Activated CD4-positive, alpha-beta T cell treated with anti-CD3 and anti-CD28 coated beads, Interleukin-2, amount 50 U/mL, for 48 hours (primary cell): ENCODE measurements at places on chromosomes 3 and 15.

DNA sequence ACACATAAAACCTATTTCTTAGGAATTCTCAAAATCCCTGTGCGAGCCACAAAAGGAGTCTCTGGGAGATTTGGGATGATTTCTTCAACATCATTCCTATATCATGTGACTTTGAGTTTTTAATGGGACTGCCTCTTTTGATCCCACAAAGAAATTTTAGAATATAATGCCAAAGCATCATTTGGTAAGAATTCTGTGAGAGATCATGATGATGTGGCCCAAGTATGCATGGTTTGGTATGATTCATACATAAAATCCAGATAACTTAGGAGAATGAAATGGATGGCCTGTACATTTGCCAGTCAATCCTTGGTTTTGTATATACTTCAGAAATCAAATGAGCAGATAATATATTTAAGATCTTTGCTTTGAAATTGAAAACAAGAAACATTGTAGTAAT, 61.3 kb downstream of the UBE2E2 start:
- no peak for DNase-seq

GRCh38 chr3:17444865-17445264, 297.6 kb downstream of the TBC1D5 start:
- no peak for DNase-seq

- no peak for DNase-seq
Observed at GRCh38 chr3:81472600-81473362, 288.7 kb downstream of the GBE1 start.

GRCh38 chr15:82699726-82700125, 9.9 kb downstream of the AP3B2 start:
- no peak for DNase-seq

DNA sequence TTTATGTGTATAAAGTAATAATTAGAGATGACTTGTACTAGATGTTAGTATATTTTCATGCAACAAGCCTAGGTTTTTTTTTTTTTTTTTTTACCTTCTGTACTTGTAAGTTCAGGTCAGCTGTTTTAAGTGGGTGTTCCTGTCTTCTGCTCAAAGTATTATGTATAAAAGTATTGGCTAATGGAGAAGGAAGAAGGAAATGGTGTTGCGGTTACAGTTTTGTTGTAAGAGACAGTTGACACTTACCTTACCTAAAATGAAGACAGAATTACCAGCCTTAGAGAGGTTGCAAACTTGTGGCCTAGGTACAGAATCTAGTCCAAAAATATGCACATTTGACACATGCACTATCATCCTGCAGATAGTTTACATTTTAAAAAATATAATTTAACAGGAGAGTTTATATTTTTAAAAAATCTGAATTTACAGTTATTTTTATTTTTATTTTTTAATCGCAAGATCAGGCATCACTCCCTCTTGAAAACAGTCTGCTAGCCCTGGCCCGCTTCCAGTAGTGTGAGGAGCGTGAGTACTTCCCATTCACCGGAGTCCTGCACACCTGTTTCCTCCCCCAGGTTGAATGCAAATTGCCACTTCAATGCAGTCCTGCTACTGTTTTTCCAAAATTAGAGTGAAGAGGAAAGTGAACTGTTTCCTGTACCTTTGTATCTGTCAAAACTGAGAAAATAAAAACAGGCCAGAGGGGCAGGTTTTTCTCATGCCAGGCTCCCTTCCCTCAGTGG, 224.3 kb upstream of the SOX2 start:
- DNase-seq = no peak

GRCh38 chr15:58458076-58458475, 26.3 kb downstream of the LIPC start:
- DNase-seq = no peak

- DNase-seq = no peak
Observed at GRCh38 chr15:80949756-80950155, 39.9 kb downstream of the MESD start.

- DNase-seq = no peak
Observed at GRCh38 chr3:52489453-52489852, 5.7 kb upstream of the STAB1 start.
